Immature natural killer cell (primary cell): ENCODE measurements at places on chromosomes 7 and 10.
A peak's percentile ranks its signal among the peaks of the same experiment; 100 is the strongest.

DNA sequence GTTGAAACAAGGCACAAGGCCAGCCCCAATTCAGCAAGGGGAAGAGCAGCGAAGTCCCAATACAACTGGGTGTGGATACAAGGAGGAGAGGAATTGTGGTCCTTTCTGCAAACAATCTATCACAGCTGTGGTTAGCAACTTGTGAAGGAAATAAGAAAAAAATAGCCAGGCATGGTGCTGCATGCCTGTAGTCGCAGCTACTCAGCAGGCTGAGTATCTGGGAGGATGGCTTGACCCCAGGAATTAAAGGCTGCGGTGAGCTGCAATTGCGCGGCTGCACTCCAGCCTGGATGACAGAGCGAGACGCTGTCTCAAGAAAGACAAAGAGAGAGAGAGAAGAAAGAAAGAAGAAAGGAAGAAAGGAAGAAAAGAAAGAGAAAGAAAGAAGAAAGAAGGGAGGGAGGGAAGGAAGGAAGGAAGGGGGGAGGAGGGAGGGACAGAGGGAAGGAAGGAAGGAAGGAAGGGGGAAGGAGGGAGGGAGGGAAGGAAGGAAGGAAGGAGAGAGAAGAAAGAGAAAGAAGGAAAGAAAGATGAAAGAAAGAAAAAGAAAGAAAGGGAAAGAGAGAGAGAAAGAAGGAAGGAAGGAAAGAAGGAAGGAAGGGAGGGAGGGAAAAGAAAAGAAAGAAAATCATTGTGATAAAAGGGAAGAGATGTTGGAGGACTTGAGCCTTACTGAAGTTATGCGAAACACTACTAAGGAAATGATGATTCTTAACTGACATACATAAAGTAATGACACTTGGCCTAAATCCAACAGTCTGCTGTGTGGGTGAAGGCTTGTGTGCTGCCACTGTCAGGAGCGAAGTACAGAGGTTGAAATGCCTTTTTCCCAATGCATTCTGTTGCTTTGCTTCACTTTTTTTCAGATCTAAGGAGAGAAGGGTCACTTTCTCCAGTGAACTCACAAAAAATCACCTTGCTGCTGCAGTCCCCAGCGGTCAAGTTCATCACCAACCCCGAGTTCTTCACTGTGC lies 117.0 kb upstream of the STK17A start:
- no peak for DNase-seq

- peak; percentile 18 for DNase-seq
These were observed 52.1 kb downstream of the MPP7 start for GRCh38 chr10:28250782-28251181.

- no peak for DNase-seq
These were observed 18.0 kb upstream of the RET start for GRCh38 chr10:43058716-43059335.

GRCh38 chr7:1661461-1661860 lies 8.6 kb upstream of the ELFN1 start:
- DNase-seq: no peak

DNA sequence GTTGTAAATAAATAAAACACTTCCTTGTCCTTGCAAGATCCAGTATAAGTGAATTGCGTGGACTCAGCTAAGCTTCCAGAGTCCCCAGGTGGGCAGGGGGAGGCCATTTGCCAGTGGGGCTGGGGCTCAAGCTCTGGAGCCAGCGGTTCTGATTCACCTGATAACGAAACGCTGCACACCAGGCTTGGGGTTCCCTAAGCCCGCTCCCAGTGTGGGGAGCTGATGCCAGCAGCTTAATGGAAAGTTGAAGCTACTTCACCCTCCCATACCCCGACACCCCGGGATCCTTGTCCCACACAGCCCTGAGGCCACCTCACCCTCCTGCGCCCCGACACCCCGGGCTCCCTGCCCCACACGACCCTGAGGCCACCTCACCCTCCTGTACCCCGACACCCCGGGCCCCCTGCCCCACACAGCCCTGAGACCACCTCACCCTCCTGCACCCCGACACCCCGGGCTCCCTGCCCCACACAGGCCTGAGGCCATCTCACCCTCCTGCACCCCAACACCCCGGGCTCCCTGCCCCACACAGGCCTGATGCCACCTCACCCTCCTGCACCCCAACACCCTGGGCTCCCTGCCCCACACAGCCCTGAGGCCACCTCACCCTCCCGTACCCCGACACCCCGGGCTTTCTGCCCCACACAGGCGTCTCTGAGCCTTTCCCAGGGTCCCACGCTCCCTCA lies 30.8 kb downstream of the FKBP6 start:
- DNase-seq: no peak

DNA sequence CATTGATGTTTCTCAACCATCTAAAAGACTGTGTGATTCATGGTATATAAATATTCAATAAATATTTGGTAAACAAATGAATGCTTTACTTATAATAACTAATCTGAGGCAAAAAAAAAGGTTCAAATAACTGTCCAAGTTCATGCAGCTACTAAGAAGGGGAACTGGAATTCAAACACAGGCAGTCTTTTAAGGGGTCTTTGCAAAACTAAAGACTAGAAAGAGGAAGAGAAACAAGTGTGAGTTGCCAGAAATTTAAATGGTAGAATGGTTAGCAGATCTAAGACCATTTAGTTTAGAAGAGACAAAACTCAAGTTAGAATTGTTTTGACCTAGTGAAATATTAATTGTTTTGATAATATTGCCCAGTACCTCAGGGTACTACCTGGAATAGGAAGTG lies 642.0 kb upstream of the LRRN3 start:
- DNase-seq: no peak

DNA sequence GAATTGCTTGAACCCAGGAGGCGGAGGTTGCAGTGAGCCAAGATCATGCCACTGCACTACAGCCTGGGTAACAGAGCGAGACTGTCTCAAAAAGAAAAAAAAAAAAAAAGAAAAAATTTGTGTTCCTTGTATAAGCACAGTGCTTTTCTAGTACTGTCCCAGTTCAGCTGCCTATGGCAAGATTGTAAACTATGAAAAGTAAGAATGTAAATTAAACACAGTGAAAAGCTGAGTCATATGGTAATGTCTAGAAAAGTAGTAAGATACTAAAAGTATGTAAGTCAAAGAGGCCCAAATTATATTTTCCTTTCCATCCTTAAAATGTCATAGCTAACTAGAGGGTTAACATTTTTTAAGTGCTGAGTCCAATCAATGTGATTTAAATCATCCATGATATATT lies 42.8 kb downstream of the RBM20 start:
- no peak for DNase-seq

GRCh38 chr10:116972131-116972530 lies 32.9 kb downstream of the SHTN1 start:
- DNase-seq: no peak
